ENCODE measurements at places on chromosomes 1 and 21.

- peak; percentile 48 for DNase-seq
Observed at GRCh38 chr1:30744060-30744756, 13.4 kb downstream of the LAPTM5 start.

- DNase-seq: peak; percentile 100
Observed at GRCh38 chr1:156123356-156124196, 9.1 kb downstream of the LMNA start.

GRCh38 chr1:26701266-26701994 is 5.6 kb downstream of the ARID1A start:
- DNase-seq: no peak

DNA sequence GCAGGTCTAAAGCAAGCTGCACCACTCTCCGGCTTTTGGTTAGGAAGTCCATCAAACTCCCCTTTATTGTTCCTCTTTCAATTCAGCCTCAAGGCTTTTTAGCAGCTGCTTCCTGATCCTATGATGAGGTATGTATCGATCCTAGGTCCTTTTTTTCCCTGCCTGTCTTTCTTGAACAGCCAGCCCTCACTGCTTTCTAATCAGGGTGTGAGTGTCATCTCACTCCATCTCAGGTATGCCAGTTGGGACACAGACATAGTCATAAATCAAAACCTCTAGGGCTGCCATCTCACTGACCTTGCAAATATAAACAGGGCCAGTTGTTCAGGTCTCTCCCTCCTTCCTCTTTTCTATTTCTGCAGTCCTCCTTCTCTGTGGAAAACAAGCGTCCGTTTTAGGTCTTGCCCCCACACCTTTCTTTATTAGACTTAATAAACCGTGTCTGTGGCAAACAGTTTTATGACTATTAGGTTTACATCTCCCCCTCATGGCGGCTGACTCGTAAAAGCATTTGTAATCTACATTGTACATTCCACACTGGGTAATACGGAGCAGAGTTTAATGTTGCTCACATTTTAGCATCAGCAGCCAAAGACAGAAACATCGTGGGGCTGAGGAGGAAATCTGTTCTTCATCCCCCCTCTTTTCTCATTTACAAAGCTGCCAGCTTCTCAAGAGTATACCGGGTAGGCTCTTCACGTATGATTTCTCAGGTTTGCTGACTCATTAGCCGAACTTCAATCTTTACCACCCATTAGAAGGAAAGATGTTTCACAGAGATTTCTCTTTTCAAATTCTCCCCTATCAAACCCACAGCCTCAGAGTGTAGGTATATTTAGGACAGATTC is 11.6 kb downstream of the STYXL2 start:
- peak; percentile 34 for DNase-seq

Data from NCI-H2171 treated with DMSO at 0.1 percent for 48 hours (cell line).